ENCODE measurements at places on chromosomes 2 and 18. TPM values are rescaled to one million over a fixed set of nuclear protein-coding genes. Genes with fewer than 3 reads are reported as not detected.
A peak's percentile ranks its signal among the peaks of the same experiment; 100 is the strongest.

GRCh38 chr18:6249788-6250187, 164.9 kb downstream of the L3MBTL4 start:
- no peak for DNase-seq

FAM168B gene
- 109 TPM for total RNA-seq

GRCh38 chr2:67585400-67585799, 188.3 kb downstream of the ETAA1 start:
- DNase-seq, result no peak

- peak; percentile 28 for DNase-seq
Observed at GRCh38 chr18:45386041-45386655, 229.1 kb upstream of the SLC14A2 start.

PARD6G gene
- total RNA-seq, result 1.0 TPM

SP5 gene
- total RNA-seq, result 149 TPM

DNA sequence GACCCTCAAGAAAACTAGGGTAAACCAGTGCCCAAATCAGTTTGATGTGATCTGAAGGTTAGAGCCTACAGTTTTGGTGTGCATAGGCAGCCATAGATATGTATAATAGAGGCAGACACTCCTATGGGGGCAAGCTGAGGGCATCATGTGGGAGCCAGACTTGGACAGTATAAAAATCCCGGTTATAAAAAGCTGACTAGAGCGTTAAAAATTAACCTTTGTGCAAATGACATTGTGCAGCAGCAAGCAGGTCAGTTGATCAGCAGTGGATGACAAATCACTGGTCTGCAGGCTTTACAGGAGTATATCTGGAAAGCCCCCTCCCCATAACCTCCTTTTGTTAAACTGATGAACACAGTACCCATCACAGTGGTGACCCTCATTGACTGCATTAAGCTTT, 107.8 kb downstream of the CTNNA2 start:
- DNase-seq, result no peak

DNA sequence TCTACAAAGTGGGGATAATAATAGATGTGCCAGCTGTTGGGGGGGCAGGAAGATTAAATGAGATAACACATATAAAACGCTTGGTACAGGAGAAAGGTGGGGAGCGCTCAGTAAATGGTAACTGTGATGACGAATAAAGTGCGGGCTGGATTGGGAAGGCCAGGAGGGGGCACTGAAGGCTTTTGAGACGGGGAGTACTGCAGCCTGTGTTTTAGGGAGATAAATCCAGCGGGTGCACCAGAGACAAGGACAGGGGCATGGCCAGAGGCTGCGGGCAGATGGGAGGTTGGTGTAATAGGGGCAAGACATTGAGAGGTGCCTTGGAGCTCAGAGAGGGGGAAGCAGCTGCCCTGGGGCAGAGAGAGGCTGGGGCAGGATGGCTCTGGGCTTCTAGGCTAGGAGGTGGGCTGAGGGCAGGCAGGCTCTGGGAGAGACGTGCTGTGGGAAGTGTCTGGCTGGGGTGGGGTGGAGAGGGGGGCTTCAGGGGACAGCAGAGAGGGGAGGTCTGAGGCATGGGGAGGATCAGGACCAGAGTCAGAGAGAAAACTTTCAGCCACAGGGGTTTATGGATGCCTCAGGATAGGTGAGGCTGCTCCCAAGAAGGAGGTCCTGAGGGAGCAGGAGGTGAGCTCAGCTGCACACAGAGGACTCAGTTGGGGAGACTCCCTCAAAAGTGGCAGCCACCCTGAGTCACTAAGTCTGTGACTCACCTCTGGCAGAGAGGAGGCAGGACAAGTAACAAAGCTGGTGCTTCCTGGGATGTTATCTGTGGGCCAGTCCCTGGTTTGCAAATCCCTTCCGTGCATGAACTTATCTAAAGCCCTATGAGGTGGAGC, 18.8 kb downstream of the TEX44 start:
- peak; percentile 38 for DNase-seq

- no peak for DNase-seq
Observed at GRCh38 chr2:71045151-71045550, 23.3 kb upstream of the NAGK start.

DNA sequence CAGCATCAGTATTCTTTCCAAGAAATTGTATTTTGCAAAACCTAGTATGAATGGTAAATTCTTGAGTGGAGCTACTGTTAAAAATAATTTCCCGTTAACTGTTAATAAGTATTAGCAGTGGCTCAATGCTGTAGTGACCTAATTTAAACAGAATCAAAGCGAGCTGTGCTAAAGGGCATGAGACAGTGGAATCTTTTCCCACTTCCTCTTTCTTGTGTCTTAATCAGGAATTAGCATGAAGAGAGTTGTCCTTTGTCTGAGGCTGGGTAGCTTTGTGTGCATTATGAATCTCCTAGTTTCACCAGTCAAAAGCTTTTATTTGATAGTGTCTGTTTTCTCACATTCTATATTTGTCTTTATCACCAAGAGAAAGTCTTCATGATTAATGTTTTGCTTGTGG, 298.8 kb upstream of the GCFC2 start:
- no peak for DNase-seq

GRCh38 chr2:207051385-207051965, 112.2 kb downstream of the CPO start:
- DNase-seq, result no peak

CRYGD gene
- not detected for total RNA-seq

DNA sequence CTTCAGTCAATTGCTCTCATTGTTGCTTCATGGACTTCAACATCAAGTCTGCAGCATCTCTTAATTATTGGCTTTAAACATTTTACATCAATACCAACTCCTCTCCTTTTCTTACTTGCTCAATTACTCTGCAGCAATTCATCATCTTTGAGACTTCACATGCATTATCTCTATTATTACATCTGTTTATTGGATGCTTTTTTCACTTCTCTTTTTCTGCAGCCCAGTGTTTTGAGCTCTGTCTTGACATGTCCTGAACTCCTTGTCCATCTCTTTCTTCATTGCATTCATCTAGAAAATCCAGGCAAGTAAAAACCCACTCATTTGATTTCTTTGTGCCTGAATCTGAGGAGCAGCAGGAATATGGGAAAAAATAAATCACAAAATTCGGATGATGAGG, 647.9 kb downstream of the PLCL1 start:
- DNase-seq, result no peak

DNA sequence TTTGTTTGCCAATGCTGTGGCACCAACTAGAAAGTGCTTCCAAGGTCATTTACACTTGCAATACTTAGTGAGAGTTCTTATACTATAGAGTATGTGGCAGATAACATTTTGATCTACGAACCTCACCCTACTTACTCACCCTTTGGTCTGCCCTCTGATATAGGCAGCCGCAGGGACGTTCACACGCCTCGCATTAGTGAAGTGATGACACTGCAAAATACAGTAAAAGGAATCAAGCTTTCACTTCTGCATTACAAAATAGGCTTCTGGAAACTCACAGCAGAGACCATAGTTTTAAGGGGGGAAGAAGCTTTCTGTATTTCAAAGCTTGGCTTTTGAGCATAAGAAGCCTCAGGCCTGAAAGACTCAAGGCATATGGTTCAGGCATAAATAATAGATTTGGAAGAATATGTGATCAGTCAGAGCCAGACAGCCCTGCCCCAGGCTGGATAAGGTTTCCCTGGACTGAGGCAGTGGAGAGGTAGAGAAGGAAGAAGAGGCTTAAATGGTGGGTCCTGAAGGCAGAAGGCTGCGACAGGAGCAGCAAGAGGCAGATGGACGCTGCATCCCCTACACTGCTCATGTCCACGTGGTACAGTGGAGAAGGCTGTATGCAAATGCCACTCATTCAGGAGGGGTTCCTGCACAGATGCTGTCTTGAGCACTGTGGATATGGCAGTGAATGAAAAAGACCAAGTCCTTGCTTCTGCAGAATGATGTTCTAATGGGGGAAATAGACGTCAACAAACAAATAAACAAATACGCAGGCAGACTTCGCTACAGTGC, 63.1 kb downstream of the FECH start:
- no peak for DNase-seq

- peak; percentile 83 for DNase-seq
Observed at GRCh38 chr2:234135750-234136221, 85.3 kb downstream of the SPP2 start.

DNA sequence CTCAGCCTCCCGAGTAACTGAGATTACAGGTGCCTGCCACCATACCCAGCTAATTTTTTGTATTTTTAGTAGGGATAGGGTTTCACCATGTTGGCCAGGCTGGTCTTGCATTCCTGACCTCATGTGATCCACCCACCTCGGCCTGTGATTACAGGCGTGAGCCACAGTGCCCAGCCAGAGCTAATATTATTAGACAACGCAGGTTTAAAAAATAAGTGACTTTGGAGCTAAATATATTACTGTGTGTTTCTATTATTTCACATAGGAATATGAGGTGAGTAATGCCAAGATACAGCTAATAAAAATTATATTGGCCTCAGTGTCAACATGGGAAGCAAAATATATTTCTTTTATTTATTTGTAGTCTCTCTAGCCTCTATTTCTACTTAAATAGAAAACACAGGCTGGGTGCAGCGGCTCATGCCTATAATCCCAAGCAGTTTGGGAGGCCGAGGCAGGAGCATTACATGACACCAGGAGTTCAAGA, 120.2 kb downstream of the C2orf74 start:
- DNase-seq, result no peak

DNA sequence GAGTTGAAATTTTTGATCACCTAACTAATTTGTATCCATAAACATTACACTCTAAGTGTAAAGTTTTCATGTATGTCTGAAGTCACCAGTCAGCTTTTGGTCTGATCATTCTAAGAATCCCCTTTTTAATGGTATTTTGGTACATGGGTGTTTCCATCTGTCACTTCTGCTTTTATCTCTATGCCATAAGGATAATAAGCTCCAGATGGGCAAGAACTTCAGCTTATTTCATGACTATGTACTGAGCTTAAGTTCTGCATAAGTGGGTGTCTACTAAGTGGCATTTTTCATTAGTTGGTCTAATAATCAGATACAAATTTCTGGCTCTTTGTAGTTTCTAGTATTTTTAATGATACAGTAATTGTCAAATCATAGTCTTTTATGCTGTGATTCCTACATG, 20.4 kb downstream of the UBXN4 start:
- DNase-seq, result no peak

DNA sequence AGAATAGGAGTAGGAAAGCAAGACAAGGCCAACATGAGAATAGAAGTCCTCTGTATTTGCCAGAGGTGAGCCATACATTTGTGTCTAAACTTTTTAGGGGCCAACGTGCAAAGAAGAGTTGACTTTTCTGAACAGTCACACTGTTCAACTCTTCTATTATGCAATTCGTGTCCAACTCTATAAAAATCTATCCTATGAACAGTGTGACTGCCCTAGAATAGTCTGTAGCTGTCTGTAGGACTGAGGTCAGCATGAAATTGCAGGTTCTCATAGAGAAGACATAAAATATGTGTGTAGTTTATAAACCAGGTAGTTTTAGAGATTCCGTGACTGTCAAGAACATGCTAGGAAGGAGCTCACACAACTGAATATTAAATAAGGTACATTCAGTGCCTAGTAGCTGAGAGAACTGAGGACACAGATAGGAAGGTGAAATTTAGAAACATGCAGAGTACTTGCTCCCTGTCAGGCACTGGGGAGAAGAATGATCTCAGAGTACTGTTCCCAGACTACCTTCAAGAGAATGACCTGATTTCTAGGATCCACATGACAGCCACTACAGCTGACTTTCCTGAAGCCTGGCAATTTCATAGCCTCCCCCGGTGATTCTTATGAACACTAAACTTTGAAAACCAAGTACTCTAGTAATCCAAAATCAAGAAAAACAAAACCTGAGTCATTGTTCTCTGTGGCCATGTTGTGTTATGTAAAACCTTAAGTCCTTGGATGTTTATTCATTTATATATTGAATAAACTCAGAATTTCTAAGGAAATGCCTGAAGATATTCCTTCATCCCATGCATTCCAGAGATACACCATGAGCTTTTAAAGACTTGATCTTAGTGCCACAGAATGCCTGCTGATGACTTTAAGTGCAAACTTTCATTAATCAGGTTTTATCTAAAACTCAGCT, 201.5 kb upstream of the BOD1L2 start:
- no peak for DNase-seq

DNA sequence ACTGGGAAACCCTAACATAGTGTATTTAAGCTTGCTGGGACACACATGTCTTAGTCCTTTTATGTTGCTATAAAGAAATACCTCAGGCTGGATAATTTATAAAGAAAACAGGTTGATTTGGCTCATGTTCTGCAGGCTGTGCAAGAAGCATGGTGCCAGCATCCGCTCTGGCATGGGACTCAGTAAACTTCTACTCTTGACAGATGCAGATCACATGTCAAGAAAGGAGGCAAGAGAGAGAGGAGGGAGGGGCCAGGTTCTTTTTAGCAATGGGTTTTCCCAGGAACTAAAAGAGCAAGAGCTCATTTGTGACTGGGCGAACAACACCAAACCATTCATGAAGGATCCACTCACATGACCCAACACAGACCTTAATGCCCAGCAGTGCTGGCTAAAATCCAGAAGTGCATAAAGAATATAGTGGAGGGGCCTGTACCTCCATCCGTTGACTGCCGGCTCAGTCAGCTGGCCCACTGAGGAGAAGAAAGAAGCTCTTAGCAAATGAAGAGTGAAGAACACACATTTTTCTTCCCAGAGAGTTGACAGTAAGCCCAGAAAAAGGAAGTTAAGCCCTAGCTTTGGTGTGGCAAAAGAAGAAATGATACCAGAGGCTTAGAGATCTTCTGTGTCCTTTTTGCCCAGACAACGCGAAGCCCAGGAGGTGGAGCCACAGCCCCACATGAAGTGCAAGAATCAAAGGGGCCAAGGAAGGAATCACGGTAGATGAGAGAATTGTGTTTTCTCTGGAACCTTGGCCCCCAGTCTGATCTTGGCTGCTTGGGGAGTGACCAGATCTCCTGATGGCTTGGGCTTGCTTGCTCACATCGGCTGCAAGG, 183.5 kb upstream of the FAM98A start:
- no peak for DNase-seq

M1AP gene
- not detected for total RNA-seq

DNA sequence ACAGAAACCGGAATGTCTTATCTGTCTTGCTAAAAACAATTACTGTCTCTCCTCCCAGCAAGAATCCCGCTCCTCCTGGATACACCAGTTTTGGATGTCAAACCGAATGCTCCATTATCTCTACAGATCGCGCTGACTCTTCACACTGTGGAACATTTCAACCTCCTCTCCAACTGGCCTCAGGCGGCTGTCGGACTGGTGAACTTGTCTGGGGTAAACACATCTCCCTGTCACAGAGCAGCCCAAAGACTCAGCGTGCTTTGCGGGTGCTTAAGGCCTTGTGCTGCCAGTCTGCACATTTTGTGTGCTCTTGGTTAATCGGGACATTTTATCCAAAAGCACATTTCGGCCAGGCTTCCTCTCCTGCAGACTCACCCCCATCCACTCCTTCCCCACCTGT, 173.1 kb downstream of the ICOS start:
- DNase-seq, result peak; percentile 52

- peak; percentile 85 for DNase-seq
Observed at GRCh38 chr2:19863303-19864041, 38.3 kb downstream of the TTC32 start.

ZSWIM2 gene
- total RNA-seq, result not detected

UGT1A9 gene
- 0.20 TPM for total RNA-seq

All from Caco-2 (cell line).